NCI-H524 (cell line): ENCODE measurements at places on chromosomes 4 and X.
A peak's percentile ranks its signal among the peaks of the same experiment; 100 is the strongest.

GRCh38 chr4:10026485-10026884 lies 5.2 kb upstream of the SLC2A9 start:
- DNase-seq = no peak

DNA sequence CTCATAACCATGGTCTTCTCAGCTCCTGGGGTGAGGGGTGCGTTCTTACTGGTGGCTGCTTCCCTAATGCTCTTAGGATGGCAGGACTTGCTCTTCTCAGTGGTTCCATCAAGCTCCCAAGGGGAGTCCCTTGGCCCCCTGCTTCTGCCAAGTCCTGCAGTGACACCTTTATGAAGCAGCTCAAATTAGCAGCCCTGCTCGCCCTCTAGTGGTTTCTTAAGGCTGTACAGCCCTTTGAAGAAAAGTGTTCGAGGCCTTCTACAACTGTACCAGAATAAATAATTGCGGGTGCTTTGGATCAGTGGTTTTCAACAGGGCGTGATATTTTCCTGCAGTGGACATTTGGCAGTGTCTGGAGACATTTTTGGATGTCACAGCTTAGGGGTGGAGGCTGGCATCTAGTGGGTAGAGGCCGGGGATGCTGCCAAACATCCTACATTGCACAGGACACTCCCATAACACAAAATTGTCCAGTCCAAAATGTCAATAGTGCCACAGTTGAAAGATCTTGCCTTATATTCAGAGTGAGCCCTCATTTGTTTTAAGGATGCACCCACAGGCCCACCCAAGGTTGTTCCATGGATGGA lies 204.7 kb upstream of the S100G start:
- peak; percentile 62 for DNase-seq

- no peak for DNase-seq
Observed at GRCh38 chr4:73976217-73976616, 5.6 kb downstream of the PF4 start.

- no peak for DNase-seq
Observed at GRCh38 chr4:106238820-106239420, 77.1 kb downstream of the TBCK start.

GRCh38 chr4:165288639-165289422 lies 38.6 kb upstream of the MSMO1 start:
- DNase-seq = no peak

DNA sequence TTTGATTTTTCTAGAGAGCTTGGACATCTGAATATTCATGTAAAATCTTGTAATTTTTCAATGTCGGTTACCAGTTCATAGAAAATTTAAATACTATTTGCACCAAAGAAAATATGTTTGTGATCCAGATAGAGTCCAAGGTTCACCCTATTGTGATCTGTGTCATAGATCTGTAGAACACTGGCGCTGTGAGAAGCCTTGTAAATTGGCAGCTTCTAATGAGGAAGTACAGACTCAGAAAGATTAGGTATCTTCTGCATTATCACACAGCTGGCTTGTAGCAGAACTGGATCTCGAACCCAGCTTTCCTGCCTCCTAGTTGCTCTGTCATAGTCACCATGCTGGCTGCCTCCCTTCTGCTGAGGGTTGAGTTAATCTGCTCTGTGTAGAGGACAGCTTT lies 106.5 kb upstream of the PAK3 start:
- DNase-seq = peak; percentile 0

- no peak for DNase-seq
Observed at GRCh38 chr4:142815834-142816233, 30.3 kb downstream of the INPP4B start.

DNA sequence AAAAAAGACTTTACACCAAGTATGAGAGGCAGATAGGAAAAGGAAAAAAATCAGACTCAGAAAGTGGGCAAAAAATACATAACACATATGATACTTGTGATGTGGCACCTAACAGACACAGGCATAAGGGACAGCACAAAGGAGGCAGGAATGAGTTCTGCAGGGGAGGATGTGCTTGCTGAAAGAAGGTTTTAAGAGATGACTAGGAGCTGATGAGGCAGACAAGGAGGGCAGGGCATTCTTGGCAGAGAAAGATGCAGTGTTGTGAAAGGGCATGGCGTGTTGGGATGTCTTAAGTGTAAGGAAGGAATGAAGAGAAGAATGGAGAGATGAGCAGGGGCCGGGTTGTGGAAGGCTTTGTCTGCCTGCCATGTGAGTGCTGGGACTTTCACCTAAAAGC lies 49.7 kb upstream of the TMEM154 start:
- DNase-seq = no peak
